ENCODE measurements at places on chromosomes 4 and X.

GRCh38 chrX:10726647-10727046, 106.3 kb upstream of the MID1 start:
- no peak for DNase-seq

DNA sequence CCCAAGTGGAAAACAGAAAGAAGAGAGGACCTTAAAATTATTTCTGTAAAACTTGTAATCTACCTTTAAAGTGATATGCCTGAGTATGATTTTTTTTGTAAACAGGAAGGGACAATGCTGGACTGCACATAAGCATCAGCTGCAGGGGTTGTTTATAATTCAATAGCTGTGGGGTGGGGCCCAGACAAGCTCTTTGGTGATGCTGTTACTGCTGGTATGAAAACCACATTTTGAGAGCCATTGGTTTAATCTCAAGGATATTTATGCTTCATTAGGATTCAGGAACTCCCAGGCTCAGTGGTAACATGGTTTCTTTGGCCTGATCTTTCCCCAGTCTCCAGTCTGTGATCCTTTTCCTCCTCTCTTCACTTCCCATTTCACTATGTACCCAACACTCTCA, 34.3 kb upstream of the GRPR start:
- DNase-seq, result no peak

- no peak for DNase-seq
Observed at GRCh38 chr4:129545599-129546278, 449.8 kb downstream of the C4orf33 start.

- DNase-seq, result no peak
Observed at GRCh38 chrX:40102393-40103381, 4.9 kb upstream of the BCOR start.

DNA sequence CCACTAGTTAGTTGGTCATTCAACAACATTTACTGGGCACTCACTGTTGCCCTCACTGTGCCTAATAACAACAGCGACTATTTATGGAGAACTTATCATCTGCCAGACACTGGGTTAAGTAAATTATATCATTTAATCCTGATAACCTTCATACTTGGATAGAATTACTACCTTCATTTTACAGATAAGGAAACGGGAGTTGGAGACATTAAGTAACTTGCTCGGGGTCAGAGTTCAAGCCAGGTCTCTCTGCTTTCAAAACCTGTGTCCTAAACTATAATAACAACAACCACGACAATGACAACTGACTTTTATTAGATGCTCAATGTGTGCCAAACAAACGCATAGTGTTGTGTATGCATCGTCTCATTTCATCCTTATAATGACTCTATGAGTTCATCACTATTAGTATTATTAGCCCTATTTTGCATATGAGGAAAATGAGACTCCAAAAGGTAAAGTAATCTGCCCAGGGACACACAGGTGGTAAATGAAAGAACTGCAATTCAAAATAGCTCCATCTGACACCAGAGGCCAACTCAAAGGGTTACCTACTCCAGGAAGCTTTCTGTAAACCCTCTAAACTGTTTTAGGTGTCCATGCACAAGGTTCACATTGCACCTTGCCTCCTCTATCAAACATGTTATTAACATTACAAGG, 98.4 kb upstream of the ACSL4 start:
- no peak for DNase-seq

DNA sequence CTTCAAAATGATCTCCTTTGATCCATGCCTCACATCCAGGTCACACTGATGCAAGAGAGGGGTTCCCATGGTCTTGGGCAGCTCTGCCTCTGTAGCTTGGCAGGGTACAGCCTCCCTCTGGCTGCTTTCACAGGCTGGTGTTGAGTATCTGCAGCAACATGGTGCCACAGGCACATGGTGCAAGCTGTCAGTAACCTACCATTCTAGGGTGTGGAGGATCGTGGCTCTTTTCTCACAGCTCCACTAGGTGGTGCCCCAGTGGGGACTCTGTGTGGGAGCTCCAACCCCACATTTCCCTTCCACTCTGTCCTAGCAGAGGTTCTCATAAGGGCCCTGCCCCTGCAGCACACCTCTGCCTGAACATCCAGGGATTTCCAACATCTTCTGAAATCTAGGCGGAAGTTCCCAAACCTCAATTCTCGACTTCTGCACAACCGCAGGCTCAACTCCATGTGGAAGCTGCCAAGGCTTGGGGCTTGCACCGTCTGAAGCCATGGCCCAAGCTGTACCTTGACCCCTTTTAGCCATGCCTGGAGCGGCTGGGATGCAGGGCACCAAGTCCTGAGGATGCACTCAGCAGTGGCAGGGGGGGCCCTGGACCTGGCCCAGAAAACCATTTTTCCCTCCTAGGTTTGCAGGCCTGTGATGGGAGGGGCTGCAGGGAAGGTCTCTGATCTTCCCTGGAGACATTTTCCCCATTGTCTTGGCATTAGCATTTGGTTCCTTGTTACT, 137.8 kb upstream of the NUDT6 start:
- DNase-seq, result no peak

- no peak for DNase-seq
Observed at GRCh38 chr4:171235521-171235920, 577.7 kb upstream of the GALNTL6 start.

DNA sequence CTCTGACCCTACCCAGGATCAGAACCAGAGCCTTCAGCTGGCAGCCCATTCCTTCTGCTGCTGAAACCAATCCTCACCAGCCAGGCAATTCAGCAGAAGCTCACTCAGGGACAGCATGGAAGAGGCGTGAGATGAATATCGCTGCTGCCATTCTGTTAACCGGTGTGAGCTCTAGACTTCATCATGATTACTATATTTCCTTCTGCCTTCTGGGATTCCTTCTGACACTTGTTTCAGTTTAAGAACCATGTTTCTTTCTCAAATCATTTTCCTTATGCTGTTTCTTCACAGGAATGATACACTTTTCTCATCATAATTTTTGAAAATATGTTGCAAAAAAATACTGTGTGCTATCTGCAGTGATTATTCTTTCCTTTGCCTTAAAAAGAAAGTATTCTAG, 473.4 kb upstream of the FTHL17 start:
- DNase-seq, result no peak

- no peak for DNase-seq
Observed at GRCh38 chr4:183118585-183118984, 19.5 kb downstream of the WWC2 start.

GRCh38 chrX:102604327-102604726, 5.0 kb downstream of the ARMCX5 start:
- DNase-seq, result no peak

DNA sequence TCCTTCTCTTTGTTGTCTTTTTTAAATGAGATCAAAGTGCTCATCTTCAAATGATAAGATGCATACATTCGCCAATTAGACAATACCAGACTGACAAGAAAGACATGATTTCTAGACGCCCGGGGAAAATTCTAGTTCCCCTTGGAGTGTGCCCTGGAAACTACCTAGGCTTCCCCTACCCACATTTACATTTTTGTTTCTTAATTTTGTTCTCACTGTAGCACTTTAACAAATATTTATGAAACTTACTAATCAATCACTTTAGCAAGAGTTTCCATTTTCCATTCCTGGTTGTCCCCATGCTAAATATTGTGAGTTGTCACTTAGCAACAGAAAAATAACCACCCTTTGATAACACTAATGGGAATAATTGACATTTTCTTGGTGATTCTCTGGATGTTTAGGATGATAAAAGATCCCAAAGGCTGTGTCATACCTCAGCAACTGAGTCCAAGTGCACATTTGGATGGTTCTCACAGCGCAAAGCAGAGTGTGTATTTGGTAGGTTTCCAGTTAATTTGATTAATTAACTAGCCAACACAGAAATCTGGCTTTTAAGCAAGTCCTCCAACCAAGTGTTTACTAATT, 69.6 kb downstream of the FGFBP1 start:
- no peak for DNase-seq

- DNase-seq, result no peak
Observed at GRCh38 chrX:24018809-24019208, 8.2 kb downstream of the KLHL15 start.
